Stimulated activated CD8-positive, alpha-beta memory T cell treated with anti-CD3 and anti-CD28 coated beads, Interleukin-4, amount 100 ng/mL, for 24 hours (primary cell): ENCODE measurements at places on chromosomes 16 and 17.

DNA sequence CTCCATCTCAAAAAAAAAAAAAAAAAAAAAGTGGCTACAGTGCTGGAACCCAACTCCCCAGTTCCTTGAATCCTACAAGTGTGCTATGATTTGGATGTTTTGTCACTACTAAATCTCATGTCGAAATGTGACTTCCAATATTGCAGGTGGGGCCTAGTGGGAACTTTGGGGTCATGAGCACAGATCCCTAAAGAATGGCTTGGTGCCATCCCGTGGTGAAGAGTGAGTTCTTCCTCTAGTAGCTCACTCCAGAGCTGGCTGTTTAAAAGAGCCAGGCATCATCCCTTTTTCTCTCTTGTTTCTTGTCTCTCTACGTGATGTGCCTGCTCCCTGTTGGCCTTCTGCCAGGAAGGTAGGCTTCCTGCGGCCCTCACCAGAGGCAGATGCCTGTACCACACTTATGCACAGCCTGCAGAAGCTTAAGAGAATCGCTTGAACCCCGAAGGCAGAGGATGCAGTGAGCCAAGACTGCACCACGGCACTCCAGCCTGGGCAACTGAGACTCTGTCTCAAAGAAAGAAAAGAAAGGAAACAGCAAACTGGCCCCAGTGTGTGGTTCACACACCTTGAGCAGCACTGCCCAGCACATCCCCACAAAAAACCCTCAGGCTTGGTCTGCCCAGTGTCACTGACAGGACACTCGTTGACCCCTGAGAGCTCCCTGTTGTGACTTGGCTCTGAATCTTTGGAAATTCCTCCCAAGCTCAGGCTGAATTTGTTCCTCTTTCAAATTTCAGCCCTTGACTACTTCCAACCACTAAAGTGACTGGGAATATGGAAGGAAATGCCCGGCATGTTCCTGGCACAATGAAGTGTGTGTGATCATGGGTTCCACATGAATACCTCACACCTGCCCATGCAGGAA lies 3.1 kb downstream of the MT1E start:
- no peak for DNase-seq

DNA sequence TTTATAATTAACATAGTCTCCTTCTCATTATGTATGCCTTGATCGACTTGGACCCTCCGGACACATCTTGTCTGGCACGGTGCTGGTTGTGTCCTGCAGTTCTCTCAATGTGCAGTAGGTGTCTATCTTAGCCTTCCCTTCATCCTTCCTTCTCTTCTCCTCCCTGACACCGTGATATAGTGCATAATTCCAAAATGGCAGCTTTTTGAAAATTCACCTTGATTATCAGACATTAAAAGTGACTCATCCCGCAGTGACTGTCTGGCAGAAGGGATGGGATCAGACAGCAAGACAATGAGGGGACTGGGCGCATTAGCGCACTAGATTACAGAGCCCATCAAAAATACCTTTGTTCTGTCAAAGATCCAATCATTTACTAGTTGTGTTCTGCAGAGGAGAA lies 70.0 kb upstream of the PMFBP1 start:
- no peak for DNase-seq

GRCh38 chr17:535198-535597 lies 179.4 kb downstream of the VPS53 start:
- no peak for DNase-seq

- DNase-seq = no peak
These were observed 23.7 kb downstream of the TSPOAP1 start for GRCh38 chr17:58304750-58305486.

- DNase-seq = no peak
These were observed 5.0 kb upstream of the PRSS54 start for GRCh38 chr16:58299757-58300349.

DNA sequence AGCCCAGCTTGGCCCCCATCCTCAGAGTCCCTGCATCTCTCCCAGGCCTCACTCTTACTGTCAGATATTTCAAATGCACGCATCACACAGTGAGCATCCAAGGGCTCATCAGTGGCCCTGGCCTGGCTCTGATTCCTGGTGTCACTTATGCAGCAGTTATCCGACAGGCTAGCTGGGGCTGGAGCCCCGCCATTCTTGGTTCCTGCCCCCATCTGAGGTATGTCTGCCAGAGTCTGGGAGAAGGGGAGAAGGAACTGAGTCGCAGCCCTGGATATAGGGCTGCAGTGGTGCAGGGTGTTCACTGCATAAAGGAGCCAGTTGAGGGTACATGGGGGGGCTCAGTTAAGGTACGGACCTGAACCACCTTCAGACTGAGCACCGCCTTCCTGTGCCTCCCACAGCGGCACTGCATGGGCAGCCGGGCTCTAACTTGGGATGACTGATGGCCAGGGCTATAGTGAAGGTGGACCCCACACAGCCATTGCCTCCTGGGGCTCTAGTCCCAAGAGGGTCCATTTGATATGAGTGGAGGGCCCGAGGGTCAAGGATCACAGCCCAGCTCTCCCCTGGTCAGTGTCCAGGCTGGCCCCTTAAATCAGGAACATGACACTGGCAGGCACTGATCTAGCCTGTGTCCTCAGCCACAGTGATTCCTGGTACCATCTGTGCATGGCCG lies 1.8 kb upstream of the RASD1 start:
- no peak for DNase-seq

DNA sequence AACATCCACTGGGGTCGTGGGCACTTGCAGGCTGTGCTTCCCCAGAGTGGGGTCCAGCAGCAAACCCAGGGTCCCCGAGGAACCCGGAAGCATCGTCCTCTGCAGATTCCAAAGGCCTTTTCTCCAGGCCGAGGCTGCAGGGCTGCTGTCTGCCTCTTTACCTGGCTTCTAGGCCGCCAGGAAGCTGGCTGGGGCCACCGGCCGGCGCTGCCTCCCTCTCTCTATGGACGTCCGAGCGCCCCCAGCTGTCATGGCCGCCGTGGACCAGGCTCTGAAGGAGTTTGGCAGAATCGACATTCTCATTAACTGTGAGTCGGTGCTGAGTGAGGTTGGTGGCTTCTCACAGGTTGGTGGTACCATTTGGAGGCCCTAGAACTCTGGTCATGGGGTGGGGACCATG lies 5.6 kb downstream of the DECR2 start:
- DNase-seq = no peak

- DNase-seq = no peak
These were observed at the start of gene CTF1 for GRCh38 chr16:30896261-30896888. CTF1 (plus strand) TSS chr16:30896614; CDS start chr16:30896644, 30 bp downstream.

- no peak for DNase-seq
These were observed 44.8 kb downstream of the C16orf82 start for GRCh38 chr16:27111486-27111885.

DNA sequence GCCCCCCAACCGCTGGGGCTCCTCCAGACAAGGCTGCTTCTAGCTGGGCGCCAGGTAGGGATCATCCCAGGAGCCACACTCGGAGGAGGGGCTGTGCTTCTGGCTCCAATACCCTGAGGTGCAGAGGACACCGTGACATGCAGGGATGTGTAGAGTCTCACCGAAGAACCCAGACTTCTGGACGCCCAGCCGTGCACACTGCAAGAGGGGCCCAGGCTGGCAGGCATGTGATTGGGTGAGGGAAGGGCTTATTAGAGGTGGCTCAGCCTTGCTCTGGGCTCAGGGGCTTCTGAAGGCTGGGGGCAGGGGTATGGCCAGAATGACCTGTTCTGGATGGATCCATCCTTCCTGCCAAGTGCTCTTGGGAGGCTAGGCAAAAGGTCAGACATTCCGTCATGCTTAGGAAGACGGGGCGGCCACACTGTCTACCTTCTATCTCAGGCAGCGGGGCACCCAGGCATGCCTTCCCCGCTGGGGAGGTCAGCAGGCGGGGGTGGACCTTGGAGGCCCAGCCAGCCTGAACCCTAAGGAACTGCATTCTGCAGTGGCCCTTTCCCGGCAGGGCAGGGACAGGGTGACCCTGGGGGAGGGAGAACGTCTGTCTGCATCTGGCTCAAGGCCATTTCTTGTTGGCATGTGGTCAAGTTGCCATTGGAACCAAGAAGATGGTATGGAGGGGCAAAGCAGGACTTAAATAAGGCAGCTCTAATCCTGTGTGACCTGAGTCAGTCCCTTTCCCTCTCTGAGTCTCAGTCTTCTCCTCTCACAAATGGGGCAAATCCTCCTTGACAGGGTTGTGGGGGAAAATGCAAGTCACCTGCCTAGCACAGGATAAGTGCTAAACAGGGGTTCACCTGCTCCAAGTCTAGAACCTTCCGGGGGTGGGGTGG lies 5.8 kb upstream of the ADGRG1 start:
- DNase-seq = no peak

GRCh38 chr17:81419319-81419885 lies 24.1 kb downstream of the BAHCC1 start:
- no peak for DNase-seq

- peak; percentile 65 for DNase-seq
These were observed 1.8 kb downstream of the NETO2 start for GRCh38 chr16:47141773-47142485.

GRCh38 chr16:23131036-23131435 lies 18.2 kb downstream of the USP31 start:
- no peak for DNase-seq

- no peak for DNase-seq
These were observed 14.6 kb downstream of the ADCY9 start for GRCh38 chr16:4101421-4102219.

GRCh38 chr17:80361495-80362220 lies 53.3 kb upstream of the ENDOV start:
- no peak for DNase-seq
